ENCODE measurements at places on chromosomes 4 and X. TPM values are rescaled to one million over a fixed set of nuclear protein-coding genes. Genes with fewer than 3 reads are reported as not detected.

The TREX2 gene
- total RNA-seq: 0.40 TPM

The PDE6B gene
- 9.6 TPM for total RNA-seq

The MAPK10 gene
- total RNA-seq: 65.4 TPM

The MMAA gene
- 10.9 TPM for total RNA-seq

The KIAA1210 gene
- 0.08 TPM for total RNA-seq

The LNX1 gene
- 45.3 TPM for total RNA-seq

The ZCCHC13 gene
- not detected for total RNA-seq

DNA sequence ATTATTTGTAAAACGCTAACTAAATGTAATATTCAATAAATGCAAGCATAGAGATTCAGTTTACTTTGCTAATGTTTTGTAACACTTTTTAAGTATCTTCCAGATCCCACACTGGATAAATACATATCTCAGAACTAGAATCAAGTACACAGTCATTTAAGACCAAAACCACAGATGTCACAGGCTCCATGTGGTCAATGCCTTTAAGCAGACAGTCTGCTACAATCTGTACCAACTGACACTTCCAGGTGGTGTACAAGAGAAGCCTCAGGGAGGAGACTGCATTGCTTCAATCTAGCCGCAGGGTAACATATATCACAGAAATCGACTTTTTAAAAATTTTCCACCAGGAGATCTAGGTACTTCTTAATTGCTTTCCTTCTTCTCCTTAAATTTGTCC lies 229.6 kb upstream of the DIAPH2 start:
- no peak for DNase-seq
- H3K4me1 ChIP-seq: no peaks in the 10 kb centered on the region
- H3K4me3 ChIP-seq: no peak overlapping the region
- no peaks in the 10 kb centered on the region for H3K27me3 ChIP-seq
- H3K36me3 ChIP-seq: no peaks in the 10 kb centered on the region

DNA sequence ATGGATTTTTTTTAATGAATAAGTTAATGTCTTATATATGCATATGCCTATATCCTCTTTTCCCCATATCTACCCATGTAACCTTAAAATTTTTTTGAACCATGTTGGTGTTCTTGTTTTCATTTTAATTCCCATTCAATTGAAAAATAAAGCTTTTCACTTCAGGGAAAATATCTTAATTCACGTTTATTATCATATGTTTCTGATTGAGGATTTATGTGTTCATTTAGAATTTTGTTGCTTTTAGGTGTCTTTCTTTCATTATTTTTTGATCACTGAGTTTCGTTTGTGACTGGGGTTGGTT lies 29.1 kb downstream of the HADH start:
- H3K4me1 ChIP-seq: no peaks in the 10 kb centered on the region
- H3K36me3 ChIP-seq: peaks cover 9% of the 10 kb centered on the region
- no peak overlapping the region for H3K27ac ChIP-seq
- no peak for DNase-seq

DNA sequence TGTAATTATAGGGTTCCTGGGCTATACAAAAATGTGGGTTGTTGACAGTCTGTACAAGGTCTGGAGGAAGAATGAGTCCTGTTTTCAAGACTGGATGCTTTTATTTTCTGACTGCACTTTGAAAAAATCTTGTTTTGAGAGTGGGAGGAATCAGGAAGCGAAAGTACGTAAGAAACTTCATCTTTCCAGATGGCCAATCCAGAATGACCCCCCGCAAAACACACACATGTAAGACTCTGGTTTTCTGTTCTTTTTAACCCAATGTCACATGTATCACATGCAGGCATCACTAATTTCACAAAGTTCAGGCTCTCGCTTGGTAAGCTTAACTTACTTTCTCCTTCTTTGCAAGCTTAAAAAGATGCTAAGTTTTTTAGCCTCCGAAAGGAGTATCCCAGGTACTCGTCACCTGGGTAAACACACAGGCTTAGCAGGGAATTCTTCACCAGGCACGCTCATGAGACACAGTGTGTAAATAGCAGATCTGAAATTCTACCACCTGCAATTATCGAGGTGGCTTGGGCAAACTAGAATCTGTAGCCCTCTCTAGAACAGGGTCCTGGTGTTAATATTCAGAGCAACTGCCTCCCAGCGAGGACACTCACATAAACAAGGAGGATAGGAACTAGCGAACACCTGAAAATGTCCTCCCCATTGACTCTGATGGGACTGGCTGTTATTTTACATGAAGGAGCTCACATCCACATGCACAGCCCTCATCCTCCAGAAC lies 90.7 kb downstream of the NSUN7 start:
- peaks cover 23% of the 10 kb centered on the region for H3K4me1 ChIP-seq
- no peak for DNase-seq
- H3K27ac ChIP-seq: no peak overlapping the region

GRCh38 chr4:183229397-183229796 lies 90.7 kb downstream of the CLDN22 start:
- H3K4me1 ChIP-seq: no peaks in the 10 kb centered on the region
- H3K4me3 ChIP-seq: no peak overlapping the region
- DNase-seq: no peak
- no peaks in the 10 kb centered on the region for H3K36me3 ChIP-seq
- H3K27me3 ChIP-seq: no peaks in the 10 kb centered on the region
- H3K27ac ChIP-seq: no peak overlapping the region

DNA sequence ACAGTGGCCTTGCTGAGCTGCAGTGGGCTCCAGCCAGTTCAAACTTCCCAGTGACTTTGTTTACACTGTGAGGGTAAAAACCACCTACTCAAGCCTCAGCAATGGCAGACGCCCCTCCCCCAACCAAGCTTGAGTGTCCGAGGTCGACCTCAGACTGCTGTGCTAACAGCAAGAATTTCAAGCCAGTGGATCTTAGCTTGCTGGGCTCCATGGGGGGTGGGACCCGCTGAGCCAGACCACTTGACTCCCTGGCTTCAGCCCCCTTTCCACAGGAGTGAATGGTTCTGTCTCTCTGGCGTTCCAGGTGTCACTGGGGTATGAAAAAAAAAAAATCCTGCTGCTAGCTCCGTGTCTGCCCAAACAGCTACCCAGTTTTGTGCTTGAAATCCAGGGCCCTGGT lies 168.9 kb upstream of the INTU start:
- H3K4me3 ChIP-seq: no peak overlapping the region
- no peaks in the 10 kb centered on the region for H3K4me1 ChIP-seq
- no peak for DNase-seq
- no peak overlapping the region for H3K27ac ChIP-seq
- H3K36me3 ChIP-seq: no peaks in the 10 kb centered on the region

DNA sequence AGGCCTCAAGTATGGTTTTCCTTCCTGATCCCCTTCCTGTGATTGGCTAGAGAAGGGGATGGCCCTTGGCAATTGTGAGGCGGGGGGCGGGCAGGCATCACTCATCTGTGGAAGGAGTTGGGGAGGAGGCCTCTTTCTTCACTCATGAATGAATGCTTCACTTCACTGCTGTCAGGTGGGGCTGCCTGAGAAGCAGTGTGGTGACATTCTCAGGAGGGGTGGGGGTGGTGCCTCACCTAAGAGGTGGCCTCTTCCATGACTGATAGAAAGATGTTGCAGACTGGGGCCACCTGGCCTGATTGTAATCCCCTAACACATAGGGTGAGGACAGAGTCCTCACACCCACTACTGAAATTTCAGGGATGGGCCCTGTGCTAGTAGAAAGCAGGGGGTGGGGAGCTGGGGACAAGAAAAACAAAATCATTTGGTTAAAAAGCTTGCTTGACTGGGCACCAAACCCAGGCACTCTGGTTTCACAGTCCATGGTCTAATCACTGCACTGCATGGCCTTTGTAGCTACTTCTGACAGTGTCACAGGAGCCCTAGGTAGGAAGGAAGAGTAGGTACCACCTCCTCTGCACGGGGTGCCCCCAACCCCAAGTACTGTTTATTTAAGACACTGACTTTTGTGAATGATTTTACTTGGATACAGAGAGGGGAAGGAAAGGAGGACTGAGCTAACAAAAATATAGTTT lies 5.6 kb upstream of the HOPX start:
- no peaks in the 10 kb centered on the region for H3K36me3 ChIP-seq
- H3K4me3 ChIP-seq: no peak overlapping the region
- no peak for DNase-seq
- no peaks in the 10 kb centered on the region for H3K27me3 ChIP-seq
- H3K4me1 ChIP-seq: peaks cover 13% of the 10 kb centered on the region

DNA sequence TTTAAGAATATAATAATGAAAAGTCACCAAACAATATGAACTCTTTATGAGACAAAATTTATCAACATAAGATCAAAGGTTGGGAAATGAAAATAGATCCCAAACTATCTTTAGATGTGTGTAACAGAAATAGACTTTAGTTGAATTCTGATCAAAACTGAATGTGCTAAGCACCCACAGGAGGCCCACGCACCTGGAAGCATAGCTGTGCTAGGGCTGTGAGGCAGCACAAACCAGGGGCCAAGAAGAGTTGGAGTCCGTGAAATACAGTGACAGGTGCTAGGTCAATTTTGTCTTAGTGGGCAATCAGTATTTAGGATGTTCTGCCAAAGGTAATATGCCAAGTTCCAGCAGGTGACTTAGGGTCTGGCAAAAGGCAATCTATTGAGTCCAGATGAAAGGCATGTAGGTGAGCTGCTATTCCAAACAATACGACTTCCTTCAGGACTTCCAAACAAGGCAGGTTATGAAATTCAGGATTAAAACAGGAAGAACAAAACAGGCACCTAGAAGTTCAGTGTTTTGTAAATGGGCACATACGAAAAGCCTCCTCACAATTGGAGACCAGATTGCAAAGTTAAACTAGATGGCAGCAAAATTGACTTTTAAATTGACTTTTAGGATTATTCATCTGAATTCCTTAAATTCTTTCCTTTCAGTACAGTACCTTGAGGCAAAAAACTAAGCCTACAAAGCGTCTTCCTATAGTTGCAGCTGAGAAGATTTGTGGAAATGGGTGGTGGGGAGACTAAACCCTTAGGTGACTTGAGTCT lies 4.7 kb upstream of the PCDH18 start:
- H3K4me3 ChIP-seq: no peak overlapping the region
- no peaks in the 10 kb centered on the region for H3K27me3 ChIP-seq
- no peak for DNase-seq
- H3K36me3 ChIP-seq: no peaks in the 10 kb centered on the region
- no peaks in the 10 kb centered on the region for H3K4me1 ChIP-seq

DNA sequence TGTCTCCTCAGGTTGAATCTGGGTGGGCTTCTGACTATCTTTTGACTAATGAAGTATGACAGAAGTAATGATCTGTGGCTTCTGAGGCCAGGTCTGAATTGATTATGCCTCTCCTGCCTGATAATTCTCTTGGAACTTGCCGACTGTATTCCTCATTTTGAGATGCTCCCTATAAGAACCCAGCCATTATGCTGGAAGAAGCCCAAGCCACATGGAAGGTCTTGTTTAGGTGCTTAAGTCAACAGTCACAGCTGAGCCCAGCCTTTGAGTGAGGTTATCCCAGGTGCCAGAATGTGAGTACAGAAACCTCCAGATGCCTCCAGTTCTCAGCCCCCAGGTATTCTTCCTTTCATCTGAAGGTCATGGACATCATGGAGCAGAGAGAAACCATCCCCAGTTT lies 456.6 kb downstream of the IL15 start:
- H3K4me3 ChIP-seq: no peak overlapping the region
- no peaks in the 10 kb centered on the region for H3K36me3 ChIP-seq
- H3K27ac ChIP-seq: no peak overlapping the region

DNA sequence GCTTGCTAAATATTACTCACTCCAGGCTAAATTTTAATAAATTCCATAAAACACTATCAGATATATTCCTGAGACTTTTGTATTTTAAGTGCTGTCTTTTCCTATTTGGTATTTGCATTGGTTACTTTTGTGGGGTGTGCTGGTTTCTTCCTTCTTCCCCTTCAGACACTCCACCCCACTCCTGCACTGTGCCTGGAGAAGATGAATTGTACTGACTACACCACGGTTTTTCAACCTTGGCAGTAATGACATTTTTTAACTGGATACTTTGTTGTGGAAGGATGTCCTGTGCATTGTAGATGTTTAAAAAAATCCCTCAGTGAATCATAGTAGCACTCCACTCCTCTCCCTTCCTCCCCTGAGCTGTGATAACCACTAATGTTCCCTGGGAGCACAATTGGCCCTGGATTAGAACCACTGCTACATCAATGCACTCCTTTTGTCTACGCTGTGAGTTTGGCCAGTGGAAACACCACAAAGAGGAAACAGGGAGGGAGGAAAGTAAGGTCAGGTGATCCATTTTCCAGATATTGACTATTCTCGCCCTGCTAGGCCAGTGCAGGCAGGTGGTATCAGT lies 36.3 kb downstream of the SNCA start:
- H3K36me3 ChIP-seq: no peaks in the 10 kb centered on the region
- no peaks in the 10 kb centered on the region for H3K27me3 ChIP-seq
- H3K27ac ChIP-seq: no peak overlapping the region

GRCh38 chr4:68324519-68325262 lies 25.2 kb downstream of the YTHDC1 start:
- peaks cover 41% of the 10 kb centered on the region for H3K36me3 ChIP-seq
- H3K4me3 ChIP-seq: no peak overlapping the region
- H3K27me3 ChIP-seq: no peaks in the 10 kb centered on the region
- DNase-seq: no peak
- H3K27ac ChIP-seq: no peak overlapping the region
- H3K4me1 ChIP-seq: no peaks in the 10 kb centered on the region

DNA sequence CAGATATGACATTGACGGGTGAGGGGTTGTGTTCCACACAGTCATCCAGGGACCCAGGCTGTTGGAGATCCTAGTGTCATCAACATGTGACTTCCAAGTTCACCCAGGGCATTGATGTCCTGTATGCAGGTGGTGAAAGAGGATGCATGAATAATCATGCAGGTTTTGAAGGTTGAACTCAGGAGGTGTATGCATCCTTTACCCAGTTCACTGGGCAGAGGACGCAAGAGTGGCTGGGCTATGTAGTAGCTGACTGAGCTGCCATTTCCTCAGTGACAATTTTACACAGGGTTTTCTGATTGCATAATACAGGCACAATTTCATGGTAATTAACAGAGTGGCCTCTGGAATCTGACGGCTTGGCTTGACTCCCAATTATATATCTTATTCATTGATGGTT lies 323.0 kb downstream of the HS3ST1 start:
- DNase-seq: no peak
- H3K27ac ChIP-seq: no peak overlapping the region
- H3K27me3 ChIP-seq: no peaks in the 10 kb centered on the region
- no peak overlapping the region for H3K4me3 ChIP-seq

GRCh38 chrX:22399437-22400192 lies 126.9 kb downstream of the CBLL2 start:
- no peak overlapping the region for H3K4me3 ChIP-seq
- DNase-seq: no peak
- no peak overlapping the region for H3K27ac ChIP-seq

- DNase-seq: no peak
- H3K36me3 ChIP-seq: no peaks in the 10 kb centered on the region
- H3K27me3 ChIP-seq: no peaks in the 10 kb centered on the region
- no peaks in the 10 kb centered on the region for H3K4me1 ChIP-seq
- no peak overlapping the region for H3K27ac ChIP-seq
Observed at GRCh38 chr4:100838286-100838685, 320.5 kb upstream of the EMCN start.

GRCh38 chr4:762211-763190 lies 56.9 kb downstream of the PCGF3 start:
- H3K36me3 ChIP-seq: peaks cover 39% of the 10 kb centered on the region
- H3K4me3 ChIP-seq: no peak overlapping the region
- H3K27ac ChIP-seq: no peak overlapping the region
- no peak for DNase-seq
